ENCODE measurements at places on chromosomes 13 and 19. TPM values are rescaled to one million over a fixed set of nuclear protein-coding genes. Genes with fewer than 3 reads are reported as not detected.

DNA sequence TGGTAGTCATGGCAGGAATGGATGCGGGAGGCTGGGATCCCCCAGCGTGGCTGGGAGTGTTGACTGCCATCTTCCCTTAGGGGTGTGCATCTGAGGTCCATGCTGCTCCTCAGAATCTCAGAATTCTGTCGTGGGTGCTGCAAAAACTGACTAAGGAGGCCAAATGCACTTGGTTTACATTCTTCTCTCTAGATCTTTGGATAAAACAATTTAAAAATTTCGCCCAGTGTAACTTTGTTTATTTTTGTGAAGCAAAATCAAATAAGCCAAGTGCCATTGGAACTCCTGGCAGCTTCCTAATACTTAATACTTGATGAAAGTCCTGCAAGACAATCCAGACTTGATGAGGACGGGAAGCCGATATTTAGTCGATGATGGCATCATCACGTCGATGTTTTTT lies 27.8 kb upstream of the TM9SF2 start:
- H3K27ac ChIP-seq: no peak overlapping the region
- no peaks in the 10 kb centered on the region for H3K4me1 ChIP-seq
- no peak overlapping the region for H3K4me3 ChIP-seq
- no peak for DNase-seq

DNA sequence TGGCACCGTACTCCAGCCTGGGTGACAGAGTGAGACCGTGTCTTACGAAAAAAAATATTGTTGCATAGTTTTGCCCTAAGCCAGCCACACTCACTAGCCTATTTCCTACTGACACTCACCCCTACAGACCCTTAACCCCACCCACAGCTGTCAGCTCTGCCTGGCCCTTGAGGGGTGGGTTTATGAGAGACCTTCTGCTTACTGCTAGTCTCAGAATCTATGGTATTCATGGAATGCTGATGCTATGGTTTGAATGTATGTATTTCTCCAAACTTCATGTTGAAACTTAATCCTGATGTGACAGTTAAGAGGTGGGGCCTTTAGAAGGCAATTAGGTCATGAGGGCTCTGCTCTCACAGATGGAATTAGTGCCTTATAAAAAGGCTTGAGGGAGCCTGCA lies 79.2 kb upstream of the LRCH1 start:
- H3K4me3 ChIP-seq: no peak overlapping the region
- H3K4me1 ChIP-seq: no peaks in the 10 kb centered on the region
- H3K36me3 ChIP-seq: no peaks in the 10 kb centered on the region
- no peaks in the 10 kb centered on the region for H3K27me3 ChIP-seq
- no peak overlapping the region for H3K27ac ChIP-seq

DNA sequence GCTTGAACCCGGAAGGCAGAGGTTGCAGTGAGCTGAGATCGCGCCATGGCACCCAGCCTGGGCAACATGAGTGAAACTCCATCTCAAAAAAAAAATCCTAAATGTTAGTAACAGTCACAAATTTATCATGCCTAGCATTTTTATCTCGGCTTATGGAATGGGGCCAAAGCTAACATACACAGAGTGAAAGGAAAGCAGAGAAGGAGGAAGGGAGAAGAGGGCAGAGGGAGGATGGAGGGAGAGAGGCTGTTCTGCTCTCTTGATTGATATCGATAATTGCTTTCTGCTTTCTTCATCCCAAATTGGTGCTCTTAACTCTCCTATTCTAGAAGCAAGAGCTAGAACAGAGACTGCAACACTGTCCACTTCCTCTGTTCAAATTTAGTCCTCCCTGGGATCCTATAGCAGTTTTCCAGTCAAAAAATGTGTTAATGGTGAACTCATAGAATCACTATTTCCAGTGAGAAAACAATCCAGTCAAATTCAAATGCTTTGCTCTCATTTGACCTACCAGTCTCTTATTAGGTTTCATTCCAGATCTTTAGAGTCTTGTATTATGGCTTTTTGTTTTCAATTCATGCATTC lies 15.8 kb upstream of the TUBGCP3 start:
- no peaks in the 10 kb centered on the region for H3K36me3 ChIP-seq
- DNase-seq: no peak
- H3K4me1 ChIP-seq: peaks cover 2% of the 10 kb centered on the region
- H3K4me3 ChIP-seq: no peak overlapping the region

DNA sequence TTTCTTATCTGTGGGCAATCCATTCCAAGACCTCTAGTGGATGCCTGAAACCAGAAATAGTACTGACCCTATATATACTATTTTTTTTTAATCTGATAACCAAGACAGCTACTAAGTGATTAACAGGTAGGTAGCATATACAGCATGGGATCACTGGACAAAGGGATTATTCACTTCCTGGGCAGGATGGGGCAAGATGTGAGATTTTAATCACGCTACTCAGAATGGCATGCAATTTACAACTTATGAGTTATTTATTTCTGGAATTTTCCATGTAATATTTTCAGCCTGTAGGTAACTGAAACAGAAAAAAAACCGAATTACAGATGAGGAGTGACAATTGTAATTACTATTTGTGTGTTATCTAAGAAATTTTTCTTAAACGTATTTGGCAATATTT lies 41.2 kb downstream of the ZIC2 start:
- H3K27me3 ChIP-seq: no peaks in the 10 kb centered on the region
- no peak for DNase-seq
- H3K27ac ChIP-seq: no peak overlapping the region
- H3K4me1 ChIP-seq: no peaks in the 10 kb centered on the region
- H3K4me3 ChIP-seq: no peak overlapping the region
- H3K36me3 ChIP-seq: no peaks in the 10 kb centered on the region

DNA sequence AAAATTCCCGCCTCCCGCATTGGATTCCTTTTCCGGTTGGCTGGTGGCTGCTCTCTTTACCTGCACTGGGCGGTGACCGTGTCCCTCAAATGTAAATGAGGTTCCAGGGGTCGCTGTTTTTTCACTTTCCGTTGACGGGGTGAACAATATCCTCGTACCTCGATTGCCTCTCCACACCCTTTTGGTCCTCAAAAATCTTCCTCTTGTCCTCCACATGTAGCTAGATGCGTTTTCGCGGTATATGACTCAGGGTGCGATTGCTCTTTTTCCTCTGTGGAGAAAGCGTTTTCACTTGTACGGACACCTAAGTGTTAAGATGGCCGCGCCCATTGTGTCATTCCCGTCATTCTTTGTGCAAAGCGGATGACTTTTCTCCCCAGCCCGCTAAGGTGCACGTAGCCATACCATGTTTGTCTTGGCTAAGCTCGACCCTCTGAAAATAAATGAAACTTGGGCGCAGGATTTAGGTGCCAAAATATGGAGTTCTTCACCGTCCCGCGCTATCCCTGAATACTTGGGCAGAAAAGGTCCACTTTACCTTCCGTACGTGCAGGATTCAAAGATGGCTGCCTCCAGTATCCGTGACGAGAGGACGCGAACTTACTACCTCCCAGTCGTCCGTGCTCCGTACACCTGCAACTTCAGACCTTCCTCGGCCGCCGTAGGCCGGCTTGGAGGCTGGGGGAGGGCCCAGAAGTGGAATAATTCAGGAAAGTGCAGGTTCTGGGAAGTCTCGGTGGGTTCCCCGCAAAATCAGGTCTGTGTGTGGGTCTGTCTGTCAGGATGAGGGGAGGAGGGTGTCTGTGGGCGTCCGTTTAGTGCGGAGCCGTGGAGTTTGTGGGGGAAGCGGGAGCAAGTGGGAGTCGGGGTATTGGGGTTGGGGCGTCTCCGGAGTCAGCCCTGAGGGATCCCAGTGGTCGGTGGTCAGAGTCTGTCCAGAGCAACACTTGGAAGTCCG lies at the start of gene ZNF613:
Gene ZNF613 (plus strand): TSS at position 689 of the 958 bp plus-strand sequence. CDS start 8,749 bp downstream, outside the sequence.
- no peaks in the 10 kb centered on the region for H3K27me3 ChIP-seq
- peak within 1 kb of the TSS; percentile 49 for H3K4me3 ChIP-seq
- no peaks in the 10 kb centered on the region for H3K36me3 ChIP-seq
- peak; percentile 88 for DNase-seq
- peak within 1 kb of the TSS; percentile 93 for H3K27ac ChIP-seq

DNA sequence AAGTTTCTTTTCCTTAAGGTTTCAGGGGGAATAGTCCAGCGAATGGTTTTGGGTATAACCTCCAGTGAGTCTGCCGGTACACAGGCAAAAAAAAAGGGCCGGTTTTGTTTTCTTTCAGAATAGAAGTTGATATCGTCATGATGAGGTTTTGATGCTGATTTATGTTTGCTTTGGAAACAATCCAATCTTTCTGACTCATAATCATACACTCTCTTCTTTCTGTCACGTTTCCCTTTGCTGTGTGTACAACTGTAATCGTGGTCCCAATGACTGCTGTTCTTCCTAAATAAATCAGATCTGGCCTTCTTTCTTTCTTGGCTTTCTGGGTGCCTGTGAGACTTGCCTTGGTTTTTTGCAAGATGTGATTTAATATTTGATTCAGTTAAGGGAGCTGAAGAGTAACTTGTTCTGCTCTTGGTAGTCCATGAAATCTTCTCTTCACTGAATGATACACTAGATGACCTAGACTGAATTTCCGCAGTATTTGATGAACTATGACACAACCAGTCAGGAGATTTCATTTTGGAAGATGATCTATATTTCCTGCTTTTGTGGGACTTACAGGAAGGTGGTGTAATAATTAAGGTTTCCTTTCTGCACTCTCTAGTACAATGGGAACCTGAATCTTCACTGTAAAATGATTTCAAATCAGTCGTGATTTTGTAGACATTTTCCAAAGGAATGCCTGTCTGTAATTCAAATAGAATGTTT lies 34.9 kb upstream of the METTL21C start:
- H3K27ac ChIP-seq: no peak overlapping the region
- no peaks in the 10 kb centered on the region for H3K27me3 ChIP-seq
- no peak for DNase-seq
- H3K4me3 ChIP-seq: no peak overlapping the region
- no peaks in the 10 kb centered on the region for H3K36me3 ChIP-seq
- H3K4me1 ChIP-seq: no peaks in the 10 kb centered on the region

DNA sequence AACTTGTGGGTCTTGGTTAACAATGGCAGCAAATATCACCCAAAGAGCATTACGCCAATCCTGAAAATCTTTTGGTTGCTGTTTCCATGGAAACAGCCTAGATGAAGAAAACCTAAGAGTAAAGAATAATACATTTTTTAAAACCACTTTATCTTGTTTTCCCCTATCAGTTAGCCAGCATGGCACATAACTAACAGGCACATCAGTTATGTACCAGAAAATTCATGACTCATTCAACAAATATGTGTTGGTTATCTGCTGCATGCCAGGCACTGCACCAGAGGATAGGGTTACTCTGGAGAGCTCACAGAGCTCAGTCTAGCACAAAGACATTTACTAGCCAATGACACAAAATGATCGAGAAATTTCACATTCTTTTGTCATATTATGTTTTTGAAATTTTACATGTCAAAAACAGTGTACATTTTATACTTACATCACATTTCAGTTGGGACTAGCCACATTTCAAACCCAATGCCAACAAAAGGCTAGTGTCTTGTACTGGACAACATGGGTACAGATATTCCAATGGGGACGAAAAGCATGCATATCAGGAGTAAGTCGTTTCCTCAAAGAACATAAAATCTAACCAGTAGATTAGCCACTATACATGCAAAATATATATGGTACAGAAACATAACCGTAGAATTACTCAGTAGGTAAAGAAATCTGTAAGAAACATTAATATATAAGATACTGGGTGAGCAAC lies 20.3 kb downstream of the LNX2 start:
- H3K36me3 ChIP-seq: no peaks in the 10 kb centered on the region
- no peak overlapping the region for H3K27ac ChIP-seq
- peaks cover 50% of the 10 kb centered on the region for H3K4me1 ChIP-seq
- no peaks in the 10 kb centered on the region for H3K27me3 ChIP-seq

DKKL1 gene
- total RNA-seq: 0.46 TPM

PTGIR gene
- 0.56 TPM for total RNA-seq

C1QTNF9 gene
- total RNA-seq: 0.39 TPM

GARIN5B gene
- total RNA-seq: not detected
